Muscle of back (tissue), 13 donors: ENCODE measurements at places on chromosomes 1 and 21.

- no peak for DNase-seq
Observed at GRCh38 chr1:67407498-67407897, 22.7 kb downstream of the SERBP1 start.

DNA sequence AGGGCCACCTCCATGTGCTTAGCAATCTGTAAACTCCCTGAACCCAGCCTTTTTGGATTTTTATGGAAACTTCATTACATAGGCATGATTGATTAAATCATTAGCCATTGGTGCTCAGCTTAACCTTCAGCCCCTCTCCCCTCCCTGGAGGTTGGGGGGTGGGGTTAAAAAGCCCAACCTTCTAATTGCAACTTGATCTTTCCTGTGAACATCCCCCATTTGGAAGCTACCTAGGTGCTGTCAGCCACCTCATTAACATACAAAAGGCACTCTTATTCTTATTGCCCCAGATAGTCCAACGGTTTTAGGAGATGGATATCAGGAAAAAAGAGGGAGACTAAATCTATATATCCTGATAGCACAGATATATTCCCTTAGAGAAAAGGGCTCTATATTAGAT lies 424.0 kb upstream of the BEND5 start:
- DNase-seq: no peak

DNA sequence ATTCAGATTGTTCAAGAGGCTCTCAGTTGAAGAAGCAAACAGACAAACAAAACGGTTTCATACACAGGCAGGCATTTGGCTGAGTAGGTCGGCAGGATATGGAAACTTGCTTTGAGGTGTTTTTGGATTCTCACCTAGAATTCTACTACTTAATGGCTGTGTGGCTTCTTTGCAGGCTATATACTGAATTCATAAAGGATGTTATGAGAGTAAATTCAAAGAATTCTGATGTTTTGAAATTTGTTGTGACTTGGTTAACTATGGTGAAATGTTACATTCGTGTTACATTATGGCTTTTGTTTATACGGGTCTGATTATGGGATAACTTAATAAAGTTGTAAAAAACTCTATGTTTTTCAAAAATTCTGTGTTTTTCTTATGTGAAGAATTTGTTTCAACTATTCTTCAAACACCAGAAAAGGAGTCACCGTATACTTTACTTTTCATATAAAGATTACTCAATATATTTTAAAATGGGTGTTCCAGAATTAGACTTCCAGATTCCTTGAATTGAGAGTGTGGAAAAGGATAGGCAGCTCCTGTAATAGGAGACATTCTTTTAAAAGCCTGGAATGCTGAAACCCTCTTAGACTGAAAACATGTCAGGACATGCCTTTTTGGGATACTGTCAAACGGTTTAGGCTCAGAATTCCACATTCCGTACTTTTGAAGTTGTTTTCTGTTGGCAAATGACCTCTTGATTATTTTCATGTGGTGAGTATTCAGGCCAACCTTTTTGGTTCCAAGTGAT lies 8.2 kb upstream of the IRF2BP2 start:
- no peak for DNase-seq

GRCh38 chr1:49085079-49085478 lies 308.4 kb upstream of the BEND5 start:
- no peak for DNase-seq

DNA sequence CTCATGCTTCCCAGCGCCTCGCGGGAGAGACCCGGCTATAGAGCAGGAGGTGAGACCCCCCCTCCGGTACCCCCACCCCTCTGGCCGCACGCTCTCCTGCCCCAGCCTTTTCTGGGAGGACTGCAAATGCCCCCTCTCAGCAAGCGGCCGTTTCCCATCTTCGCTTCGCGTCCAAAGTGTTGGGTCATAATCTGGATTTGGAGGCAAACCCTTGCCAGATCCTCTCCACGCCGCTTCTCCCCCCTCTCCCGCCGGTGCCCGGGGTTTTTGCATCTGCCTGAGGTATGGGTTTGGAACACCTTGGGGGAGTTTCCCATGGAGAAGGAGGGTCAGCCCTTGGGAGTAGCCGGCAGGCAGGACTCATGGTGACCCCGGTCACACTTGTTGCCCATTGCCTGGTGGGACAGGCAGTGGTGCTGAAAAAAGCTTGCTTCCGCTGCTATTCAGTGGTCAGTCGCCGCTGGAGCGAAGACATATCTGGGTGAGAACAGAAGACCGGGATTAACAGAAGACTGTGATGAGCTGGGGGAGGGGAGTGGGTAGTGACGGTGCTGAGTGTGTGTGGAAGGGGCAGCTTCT lies 935 bp downstream of the KCNK2 start:
- peak; percentile 57 for DNase-seq

DNA sequence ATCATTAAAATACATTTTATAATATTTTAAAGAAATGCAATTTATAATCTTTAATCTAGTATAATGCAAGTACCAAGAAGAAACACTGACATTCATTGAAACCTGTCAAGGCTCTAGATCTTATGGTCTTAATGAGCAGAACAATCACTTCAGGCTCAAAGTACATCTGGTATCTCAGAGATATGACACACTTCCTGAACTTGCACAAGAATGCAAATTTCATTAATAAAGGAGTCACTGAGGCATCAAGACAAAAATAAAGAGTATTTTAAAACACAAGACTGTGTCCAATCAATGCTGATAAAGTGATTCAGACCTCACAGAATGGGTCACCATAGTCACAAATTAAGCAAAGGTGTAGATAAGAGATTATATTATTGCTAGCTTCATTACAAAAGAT lies 178.1 kb downstream of the AK5 start:
- DNase-seq: no peak

DNA sequence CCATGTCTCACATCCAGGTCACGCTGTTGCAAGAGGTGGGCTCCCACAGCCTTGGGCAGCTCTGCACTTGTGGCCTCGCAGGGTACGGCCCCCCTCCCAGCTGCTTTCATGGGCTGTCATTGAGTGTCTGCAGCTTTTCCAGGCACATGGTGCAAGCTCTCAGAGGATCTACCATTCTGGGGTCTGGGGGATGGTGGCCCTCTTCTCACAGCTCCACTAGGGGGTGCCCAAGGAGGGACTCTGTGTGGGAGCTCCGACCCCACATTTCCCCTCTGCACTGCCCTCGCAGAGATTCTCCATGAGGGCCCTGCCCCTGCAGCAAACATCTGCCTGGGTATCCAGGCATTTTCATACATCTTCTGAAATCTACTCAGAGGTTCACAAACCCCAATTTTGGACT lies 219.4 kb downstream of the LRRC7 start:
- no peak for DNase-seq

GRCh38 chr1:228150461-228151179 lies 890 bp downstream of the GJC2 start:
- DNase-seq: peak; percentile 79

GRCh38 chr1:43995984-43996732 lies 4.8 kb downstream of the CCDC24 start:
- no peak for DNase-seq

GRCh38 chr1:88985032-88985431 lies 7.4 kb downstream of the KYAT3 start:
- DNase-seq: peak; percentile 81
